D721Med (cell line): ENCODE measurements at places on chromosomes 3 and 15.
A peak's percentile ranks its signal among the peaks of the same experiment; 100 is the strongest.

DNA sequence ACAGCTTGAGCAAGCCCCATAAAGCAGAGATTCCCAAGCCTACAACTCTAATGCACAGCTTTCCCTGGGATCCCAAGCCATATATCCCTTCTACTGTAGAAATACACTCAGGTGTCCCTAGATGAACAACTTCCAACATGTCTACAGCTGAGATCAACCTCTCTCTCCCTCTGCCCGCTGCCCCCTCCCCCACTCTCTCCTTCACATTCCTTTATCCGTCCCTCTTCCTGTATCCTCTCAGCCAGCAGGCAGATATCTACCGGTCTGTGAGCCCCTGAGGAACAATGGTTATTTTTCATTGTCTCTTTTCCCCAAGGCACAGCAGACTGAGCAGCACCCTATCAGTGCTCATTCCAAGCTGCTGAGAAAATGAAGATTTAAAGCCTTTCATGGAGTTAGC is 138.6 kb downstream of the SUCLG2 start:
- DNase-seq, result no peak

- no peak for DNase-seq
Observed at GRCh38 chr15:36239509-36239908, 339.9 kb upstream of the CDIN1 start.

DNA sequence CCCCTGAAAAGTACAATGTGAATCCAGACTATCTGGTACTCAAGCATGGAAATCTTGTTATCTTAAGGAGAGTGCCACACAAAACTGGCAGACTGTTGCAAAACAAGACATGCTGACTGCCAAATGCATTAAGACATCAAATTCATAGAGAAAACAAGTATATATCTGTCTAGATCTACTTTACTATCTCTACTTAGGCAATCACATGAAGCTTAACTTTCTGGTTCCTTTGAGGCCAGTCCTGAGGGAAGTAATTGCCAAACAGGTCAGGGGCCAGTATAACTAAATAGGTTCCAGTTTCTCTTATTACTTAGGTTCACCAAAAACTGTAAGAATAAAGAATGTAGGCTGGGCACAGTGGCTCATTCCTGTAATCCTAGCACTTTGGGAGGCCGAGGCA is 15.9 kb upstream of the SLC4A7 start:
- no peak for DNase-seq

DNA sequence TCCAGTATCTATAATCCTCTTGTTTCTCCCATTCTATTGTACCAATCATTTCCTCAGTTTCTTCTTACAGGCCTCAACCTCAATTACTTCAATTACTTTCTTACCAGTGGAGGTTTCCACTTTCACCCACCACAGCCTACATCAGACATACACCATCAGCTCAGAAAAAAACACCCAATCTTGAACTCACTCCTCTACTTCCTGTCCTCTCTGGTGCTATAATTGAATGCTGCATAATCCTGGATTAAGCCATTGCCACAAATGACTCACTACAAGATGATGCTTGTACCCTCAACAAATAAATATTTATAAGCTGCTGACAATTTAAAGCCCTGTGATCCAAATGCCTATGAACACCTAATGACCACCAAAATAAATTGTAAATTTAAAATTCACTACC is 18.5 kb downstream of the RYK start:
- no peak for DNase-seq

- DNase-seq, result no peak
Observed at GRCh38 chr3:50226888-50227389, 9.1 kb upstream of the GNAI2 start.

- DNase-seq, result no peak
Observed at GRCh38 chr15:43239732-43240491, 19.1 kb upstream of the EPB42 start.

DNA sequence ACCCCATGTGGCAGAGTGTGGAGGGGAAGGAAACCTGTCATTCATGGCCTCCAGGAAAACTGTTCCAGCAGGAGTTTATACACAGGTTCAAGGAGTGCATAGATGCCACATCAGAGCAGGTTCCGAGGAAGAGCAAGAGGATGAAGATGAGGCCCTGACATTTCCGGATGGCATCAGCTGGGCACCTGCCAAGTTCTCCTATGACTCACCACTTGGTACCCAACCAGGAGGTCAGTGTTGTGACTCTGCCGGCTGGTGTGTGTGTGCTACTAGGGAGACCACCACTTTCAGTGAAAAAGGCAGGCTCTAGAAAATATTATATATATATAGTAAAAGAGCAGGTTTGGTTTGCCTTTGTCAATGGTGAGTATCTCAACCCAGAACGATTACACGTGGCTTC is 69.3 kb downstream of the NTRK3 start:
- no peak for DNase-seq

- DNase-seq, result no peak
Observed at GRCh38 chr3:187167777-187168176, 28.5 kb upstream of the RPL39L start.

- no peak for DNase-seq
Observed at GRCh38 chr3:143269741-143270140, 150.2 kb downstream of the CHST2 start.

- no peak for DNase-seq
Observed at GRCh38 chr3:105774444-105775180, 94.2 kb downstream of the CBLB start.

DNA sequence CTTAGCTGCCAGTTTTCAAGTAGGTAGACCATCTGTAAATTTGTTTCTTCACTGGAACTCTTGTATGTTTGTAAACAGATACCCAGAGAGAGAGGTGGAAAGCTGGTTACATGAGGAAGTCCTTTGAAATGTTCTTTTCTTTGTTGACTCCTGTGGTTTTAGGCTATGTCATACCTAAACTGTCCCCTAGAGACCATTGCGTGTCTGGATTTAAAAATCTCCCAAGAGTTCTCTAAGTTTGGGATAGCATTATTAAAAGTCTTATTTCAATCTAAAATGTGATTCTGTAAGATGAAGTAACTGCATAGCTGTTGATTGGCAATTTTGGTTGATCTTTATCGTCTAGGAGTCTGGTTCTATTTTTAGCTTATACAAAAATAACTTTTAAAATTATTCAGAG is 127.2 kb downstream of the GHSR start:
- DNase-seq, result no peak

DNA sequence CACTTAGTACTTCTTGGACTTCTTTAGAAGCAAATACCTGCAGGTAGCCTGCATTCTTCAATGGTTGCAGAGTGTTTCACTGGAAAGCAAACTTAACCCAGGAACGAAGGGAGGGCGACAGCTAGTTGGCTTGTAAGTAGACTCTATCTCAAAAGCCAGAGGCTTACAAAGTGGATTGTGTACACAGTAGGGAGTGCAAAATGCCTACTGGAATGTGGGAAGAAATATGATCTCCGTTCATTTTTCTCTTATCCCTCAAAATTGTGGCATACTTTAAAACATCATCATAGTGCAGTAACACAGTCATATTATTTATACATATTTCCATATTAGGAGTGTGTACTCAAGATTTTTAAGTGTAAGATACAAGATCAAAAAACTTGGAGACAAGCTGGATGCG is 155.7 kb downstream of the LIPC start:
- no peak for DNase-seq

DNA sequence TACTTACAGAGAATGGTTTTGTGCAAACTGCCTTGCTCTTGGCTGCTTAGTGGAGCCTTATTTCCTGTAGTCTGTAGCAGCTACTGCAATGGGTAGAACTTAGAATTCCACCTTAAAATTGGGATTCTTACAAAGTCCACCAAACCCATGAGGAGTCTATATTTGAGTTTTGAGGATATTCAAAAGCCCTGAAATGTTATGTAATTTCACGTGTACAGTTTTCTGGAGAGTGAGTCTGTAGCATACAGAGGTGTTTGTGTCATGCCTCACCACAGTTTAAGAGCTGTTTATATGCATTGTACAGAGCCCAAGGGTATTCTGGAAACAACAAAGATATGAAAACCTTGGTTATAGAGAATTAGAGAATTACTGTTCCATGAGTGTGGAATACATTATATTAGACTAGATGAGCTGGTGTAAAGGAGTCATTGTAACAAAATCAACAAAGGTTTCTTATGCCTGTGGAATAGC is 114.4 kb downstream of the MBNL1 start:
- no peak for DNase-seq

DNA sequence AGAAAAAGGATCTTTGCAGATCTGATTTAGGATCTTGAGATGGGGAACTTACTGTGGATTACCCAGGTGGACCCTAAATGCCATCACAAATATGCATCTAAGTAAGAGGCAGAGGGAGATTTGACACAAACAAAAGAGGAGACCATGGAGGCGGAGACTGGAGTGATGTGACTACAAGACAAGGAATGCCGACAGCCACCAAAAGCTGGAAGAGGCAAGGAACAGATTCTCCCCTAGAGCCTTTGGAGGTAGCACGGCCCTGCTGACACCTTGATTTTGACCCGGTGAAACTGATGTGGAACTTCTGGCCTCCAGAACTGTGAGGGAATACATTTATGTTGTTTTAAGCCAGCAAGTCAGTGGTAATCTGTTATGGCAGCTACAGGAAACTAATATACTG is 44.0 kb downstream of the GASK1A start:
- DNase-seq, result no peak

DNA sequence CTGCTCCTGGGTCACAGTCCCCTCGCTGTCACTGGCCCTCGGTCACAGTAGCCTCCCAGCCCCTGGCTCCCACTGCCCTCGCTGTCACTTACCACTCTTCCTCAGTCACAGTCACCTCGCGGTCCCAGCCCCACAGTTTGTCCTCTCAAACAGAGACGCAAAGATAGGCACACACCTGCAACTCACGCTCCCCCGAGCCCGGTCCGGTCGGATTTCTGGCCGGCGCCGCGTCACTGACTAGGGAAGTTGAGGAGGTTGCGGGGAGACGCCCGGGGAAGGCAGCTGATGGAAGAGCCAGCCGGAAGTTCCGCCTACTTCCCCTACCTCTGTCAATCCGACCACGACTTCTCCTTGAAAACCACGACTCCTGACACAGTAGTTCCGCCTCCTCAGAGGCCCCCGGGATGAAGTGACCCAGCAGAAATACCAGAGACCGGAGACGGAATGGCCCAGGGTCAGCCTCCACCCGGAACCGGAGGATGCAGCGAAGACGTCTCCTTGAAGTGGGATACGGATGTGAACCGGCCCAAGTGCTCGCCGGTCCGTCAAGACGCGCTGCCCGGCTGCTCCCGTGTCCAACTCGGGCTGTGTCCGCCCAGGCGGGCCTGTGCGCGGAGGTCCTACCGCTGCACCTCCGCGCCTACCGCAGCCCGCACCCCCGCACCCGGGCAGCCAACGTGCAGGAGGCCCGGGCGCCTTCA is at the start of gene PCYT1A:
PCYT1A (minus strand) TSS at position 287 of the 701 bp plus-strand sequence. CDS start 17,195 bp downstream, outside the sequence.
- peak; percentile 85 for DNase-seq

DNA sequence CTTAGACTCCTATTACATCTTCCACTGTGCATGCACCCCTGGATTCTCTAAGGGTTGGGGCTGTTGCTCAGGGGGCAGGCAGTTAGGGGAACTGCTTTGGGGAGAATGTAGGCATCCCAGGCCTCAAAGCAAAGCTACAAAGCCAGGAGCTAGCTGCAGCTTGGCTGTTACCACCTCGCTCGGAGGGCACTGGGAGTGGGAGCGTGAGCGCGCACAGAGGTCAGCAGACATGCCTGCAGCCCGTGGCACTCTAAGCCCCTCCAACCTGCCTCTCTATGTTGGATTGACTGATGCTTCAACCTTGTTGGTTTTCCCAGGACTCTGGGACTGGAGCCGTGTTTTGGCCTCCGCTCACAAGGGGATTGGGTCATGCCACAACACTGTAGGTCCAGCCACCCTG is 69.8 kb downstream of the CPN2 start:
- DNase-seq, result no peak

DNA sequence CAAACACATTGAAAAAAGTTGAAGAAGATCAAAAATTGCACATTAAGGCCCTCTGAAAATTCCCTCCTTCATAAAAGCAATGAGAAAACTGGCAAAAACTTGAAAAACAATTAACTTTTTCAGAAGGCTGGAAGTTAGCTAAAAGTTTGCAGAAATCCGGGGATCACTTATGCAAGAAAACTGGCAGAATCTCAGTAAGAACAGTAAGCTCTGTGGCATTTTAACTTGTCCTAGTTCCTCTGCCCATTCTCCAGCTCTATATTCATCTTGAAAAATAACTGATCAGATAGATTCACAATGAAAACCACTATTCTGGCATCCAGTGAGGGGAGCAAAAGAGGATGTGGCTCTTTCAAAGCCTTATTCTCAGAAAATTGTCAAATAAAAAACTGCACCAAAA is 566.8 kb downstream of the NTRK3 start:
- DNase-seq, result no peak

GRCh38 chr3:25537516-25537915 is 109.5 kb downstream of the RARB start:
- DNase-seq, result no peak

GRCh38 chr3:122030381-122031122 is 8.5 kb upstream of the ILDR1 start:
- no peak for DNase-seq

DNA sequence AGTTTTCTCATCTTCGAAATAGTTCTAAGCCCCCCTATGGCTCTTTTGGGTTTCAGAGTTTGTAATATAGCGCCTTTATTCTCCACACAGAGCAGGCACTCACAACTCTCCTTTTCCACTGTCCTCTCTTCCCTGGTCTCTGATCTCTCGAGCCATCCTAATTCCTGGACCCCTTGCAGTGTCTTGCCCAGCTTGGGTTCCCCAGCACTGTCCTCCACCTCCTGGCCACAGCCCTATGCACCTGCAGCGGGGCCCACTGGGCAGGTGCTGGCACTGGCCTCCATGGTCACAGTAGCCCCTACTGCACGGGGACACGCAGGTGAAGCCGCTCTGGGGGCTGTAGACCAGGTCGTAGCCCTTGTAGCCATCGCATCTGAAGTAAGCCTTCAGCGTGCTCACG is 27.9 kb downstream of the MUC20 start:
- peak; percentile 9 for DNase-seq

DNA sequence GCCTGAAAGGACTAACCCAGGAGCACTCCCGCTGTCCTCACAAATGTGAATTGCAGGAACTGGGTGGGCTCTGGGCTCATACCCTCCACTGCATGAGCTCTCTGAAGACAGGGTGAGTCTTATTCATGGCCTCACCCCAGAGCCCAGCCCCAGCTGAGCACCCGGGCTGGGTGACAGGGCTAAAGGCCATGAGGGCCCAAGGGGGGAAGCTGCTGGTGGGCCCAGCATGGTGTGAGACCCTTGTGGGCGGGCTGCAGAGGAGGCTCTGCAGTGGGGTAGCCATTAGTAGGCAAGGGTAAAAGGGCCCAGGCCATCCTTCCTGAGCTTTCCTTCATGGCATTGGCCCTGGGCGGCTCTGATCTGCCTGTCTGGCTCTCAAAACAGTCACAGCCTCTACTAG is 30.3 kb downstream of the SRPRB start:
- DNase-seq, result no peak

DNA sequence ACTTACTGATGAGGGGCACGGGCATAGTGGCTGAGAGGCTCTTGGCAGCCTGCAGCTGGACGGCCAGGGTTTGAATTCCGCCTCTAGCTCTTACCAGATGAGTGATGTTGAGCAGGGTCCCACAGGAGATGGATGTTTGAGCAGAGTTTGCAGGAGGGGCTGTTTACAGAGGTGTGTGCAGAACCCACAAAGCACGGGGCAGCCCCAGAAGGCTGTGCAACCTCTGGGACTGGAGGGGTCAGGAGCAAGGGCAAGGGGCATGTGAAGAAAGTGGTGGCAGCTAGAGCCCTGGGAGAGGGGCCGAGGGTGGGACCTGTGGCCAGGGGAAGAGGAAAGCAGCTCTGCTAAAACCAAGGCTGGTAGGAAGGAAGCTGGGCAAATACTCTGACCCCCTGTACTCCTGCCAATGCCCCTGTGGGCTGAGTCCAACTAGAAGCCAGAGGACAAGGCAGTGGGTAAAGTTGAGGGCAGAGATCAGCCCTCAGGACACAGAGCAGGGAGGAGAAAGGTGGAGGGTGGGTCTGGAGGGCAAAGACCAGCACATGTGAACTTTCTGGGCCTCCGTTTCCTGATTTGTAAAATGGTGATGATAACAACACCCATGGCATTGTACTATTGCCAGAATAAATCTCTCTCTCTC is 53.9 kb upstream of the ITGA11 start:
- DNase-seq, result no peak
